Esophagus muscularis mucosa (tissue), 4 donors: ENCODE measurements at places on chromosomes 6 and 20. TPM values are rescaled to one million over a fixed set of nuclear protein-coding genes. Genes with fewer than 3 reads are reported as not detected.

The KIF3B gene
- 25.1 TPM for total RNA-seq

The NR2E1 gene
- total RNA-seq, result not detected

The INSM1 gene
- total RNA-seq, result not detected

The ULBP1 gene
- not detected for total RNA-seq

DNA sequence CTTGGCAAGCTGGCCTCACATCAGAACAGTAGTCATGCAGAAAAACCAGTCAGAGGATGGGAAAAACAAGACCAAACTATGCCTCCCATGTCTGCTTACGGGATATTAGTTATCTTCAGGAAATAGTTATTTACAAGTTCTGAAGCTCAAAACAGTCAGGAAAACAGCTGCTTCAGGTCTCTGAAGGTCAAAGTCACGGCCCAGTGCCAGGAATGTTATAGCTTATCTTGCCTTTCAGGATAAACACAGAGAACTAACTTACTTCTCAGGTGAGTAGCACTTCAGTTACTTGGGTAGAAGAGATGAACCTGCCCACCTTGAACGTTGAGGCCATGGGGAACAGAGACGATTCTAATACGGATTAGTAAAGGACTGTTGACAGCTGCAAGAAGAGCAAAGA lies 310.7 kb downstream of the KIF16B start:
- H3K27me3 ChIP-seq, result no peaks in the 10 kb centered on the region
- no peak overlapping the region for H3K27ac ChIP-seq
- DNase-seq, result no peak
- no peaks in the 10 kb centered on the region for H3K4me1 ChIP-seq
- H3K36me3 ChIP-seq, result no peaks in the 10 kb centered on the region
- no peak overlapping the region for H3K4me3 ChIP-seq

DNA sequence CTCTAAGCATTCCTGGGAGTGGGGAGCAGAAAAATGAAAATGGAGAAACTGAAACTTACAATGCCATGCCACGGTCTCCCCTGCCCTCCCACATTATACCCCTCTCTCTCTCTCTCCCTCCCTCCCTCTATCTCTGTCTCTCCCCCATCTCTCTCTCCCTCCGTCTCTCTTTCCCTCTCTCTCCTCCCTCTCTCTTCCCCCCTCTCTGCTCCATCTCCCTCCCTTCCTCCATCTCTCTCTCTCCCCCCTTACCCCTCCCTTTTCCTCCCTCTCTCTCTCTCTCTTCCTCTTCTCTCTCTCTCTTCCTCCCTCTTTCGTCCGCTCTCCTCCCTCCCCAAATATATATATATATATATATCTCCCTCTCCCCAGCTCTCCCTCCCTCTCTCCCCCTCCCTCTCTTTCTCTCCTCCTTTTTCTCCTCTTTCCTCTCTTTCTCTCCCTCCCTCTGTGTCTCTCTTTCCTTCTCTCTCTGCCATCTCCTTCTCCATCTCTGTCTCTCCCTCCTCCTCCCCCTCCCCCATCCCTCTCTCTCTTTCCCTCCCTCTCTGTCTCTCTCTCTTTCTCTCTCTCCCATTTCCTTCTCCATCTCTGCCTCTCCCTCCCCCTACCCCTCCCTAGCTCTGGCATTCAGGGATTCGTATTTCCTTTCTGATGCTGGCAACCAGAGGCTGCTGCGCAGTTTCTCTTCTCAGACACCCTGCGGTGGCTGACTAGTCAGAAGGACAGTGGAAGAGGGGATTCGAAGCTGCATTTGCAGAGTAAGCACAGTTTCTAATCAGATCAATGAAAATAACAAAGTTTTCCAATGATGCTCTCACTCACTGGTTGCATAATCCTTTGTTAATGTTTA lies 13.9 kb upstream of the VAPB start:
- no peak overlapping the region for H3K4me3 ChIP-seq
- H3K4me1 ChIP-seq, result no peaks in the 10 kb centered on the region
- no peaks in the 10 kb centered on the region for H3K36me3 ChIP-seq
- no peak for DNase-seq
- H3K27me3 ChIP-seq, result peaks cover 21% of the 10 kb centered on the region

DNA sequence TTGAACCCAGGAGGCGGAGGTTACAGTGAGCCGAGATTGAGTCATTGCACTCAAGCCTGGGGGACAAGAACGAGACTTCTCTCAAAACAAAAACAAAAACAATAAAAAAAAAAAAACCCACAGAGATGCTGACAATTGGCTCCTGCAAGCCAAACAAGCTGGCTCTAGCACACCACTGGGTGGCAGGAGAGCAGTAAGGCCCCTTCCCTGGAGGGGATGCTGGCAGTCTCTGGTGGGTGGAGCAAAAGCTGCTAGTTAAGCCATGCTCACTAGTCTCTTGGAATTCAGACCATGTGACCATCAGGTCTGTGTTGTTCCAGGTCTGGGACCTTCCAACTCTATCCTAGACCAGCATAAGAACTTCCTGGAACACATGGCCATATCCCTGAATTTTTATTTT lies 18.9 kb upstream of the DSN1 start:
- no peak for DNase-seq
- H3K27me3 ChIP-seq, result no peaks in the 10 kb centered on the region
- peaks cover 13% of the 10 kb centered on the region for H3K4me1 ChIP-seq
- no peak overlapping the region for H3K4me3 ChIP-seq
- H3K27ac ChIP-seq, result no peak overlapping the region

GRCh38 chr6:163835439-163836171 lies 421.1 kb downstream of the QKI start:
- peak; percentile 55 for DNase-seq
- H3K27ac ChIP-seq, result no peak overlapping the region
- no peaks in the 10 kb centered on the region for H3K4me1 ChIP-seq
- no peaks in the 10 kb centered on the region for H3K27me3 ChIP-seq
- H3K36me3 ChIP-seq, result no peaks in the 10 kb centered on the region
- H3K4me3 ChIP-seq, result no peak overlapping the region

- H3K4me3 ChIP-seq, result no peak overlapping the region
- H3K27me3 ChIP-seq, result no peaks in the 10 kb centered on the region
- H3K36me3 ChIP-seq, result no peaks in the 10 kb centered on the region
- no peak overlapping the region for H3K27ac ChIP-seq
These were observed 472.9 kb upstream of the ZNF337 start for GRCh38 chr20:26169506-26169905.

GRCh38 chr6:122248844-122249243 lies 150.6 kb upstream of the HSF2 start:
- H3K36me3 ChIP-seq, result no peaks in the 10 kb centered on the region
- H3K27ac ChIP-seq, result no peak overlapping the region
- H3K4me3 ChIP-seq, result no peak overlapping the region
- H3K27me3 ChIP-seq, result no peaks in the 10 kb centered on the region

DNA sequence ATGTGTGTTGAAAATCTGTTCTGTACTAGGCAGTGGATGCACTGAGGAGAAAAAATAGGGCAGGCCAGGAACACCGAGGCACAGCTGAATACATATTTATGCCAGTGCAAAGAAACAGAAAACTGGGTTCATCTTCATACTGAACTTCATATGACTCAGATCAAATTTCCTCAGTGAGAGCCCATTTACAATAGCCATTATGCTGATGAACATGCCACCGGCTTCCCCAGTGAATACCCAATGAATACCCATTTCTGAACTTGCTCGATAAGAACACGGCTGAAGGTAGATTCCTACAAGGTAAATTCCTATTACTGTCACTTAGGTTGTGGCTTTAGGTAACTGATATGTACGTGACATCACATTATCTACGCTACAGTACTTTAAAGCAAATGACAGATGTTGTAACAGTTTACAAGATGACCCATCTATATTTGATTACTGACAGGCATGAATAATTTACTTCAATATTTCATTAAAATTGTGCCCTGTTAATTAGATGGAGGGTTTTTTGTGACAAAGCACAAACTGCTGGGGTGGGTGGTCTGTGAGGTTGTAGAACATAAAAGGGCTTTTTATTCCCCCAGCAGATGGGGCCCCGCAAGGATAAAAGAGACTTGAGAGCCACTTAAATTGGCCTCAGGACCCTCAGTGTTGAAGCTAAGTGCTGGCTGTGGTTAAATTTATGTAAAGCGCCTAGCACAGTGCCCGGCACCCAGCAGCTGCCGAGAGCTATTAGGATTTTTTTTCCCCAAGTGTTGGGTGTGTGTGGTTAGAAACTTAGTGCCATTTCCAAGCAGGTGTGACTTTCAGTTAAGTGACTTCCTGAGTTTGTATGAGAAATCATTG lies 264.5 kb downstream of the CD83 start:
- no peaks in the 10 kb centered on the region for H3K27me3 ChIP-seq
- no peak overlapping the region for H3K27ac ChIP-seq
- H3K36me3 ChIP-seq, result no peaks in the 10 kb centered on the region
- no peak for DNase-seq
- no peak overlapping the region for H3K4me3 ChIP-seq
- no peaks in the 10 kb centered on the region for H3K4me1 ChIP-seq

DNA sequence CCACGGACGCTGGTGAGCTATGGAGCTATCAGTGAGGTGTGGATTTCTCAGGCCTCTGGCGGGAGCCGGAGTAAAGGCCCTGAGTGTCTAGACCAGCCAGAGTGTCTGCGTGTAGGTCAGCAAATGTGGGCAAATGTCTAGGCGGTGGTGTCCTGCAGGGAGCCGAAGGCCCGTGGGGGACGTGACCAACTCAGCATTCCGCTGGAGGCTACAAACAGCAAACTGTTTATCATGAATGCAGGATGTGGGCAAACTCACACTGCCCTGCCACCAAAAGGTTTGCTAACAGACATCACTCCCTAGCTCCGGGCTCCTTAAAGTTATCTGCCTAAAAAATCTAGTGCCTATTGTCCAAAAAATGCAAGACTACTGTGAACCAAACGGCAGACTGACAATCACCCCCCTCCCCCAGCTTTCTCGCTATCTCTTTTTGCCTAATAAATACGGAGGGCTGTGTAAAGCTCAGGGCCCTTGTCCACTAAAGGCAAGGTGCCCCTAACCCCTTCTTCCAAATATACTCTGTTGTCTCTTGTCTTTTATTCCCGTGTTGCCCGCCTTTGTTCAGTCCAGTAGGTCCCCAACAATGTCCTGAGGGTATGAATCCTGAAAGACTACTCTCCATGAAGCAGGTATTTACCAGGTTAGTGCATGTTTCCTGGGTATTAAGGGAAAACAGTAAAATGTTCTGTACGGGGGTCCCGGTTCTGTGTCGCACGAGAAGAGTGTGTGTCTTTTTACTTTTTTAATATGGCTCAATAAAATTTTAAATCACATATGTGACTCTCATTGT lies 29.0 kb upstream of the AFDN start:
- no peak overlapping the region for H3K27ac ChIP-seq
- peaks cover 3% of the 10 kb centered on the region for H3K27me3 ChIP-seq
- H3K36me3 ChIP-seq, result no peaks in the 10 kb centered on the region
- no peak overlapping the region for H3K4me3 ChIP-seq

GRCh38 chr6:151147118-151147832 lies 92.5 kb upstream of the AKAP12 start:
- no peak overlapping the region for H3K27ac ChIP-seq
- no peaks in the 10 kb centered on the region for H3K4me1 ChIP-seq
- no peak for DNase-seq
- no peak overlapping the region for H3K4me3 ChIP-seq

DNA sequence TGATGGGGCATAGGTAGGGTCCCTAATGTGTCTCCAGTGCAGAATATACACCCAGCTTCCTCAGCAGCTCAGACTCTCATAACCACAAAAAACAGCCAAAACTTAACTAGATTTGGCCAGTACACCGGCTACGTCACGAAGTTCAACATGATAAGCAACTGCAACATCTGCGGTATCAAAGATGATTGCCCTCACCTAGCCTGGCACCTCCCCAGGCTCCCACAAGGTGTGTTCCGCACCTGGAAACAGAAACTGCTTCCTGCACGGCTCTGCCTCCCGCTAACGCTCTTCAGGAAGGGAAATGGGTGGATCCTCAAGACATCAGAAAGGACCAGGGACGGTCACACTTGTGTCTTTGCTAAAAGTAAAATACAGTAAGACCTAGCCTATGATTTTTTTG lies 9.5 kb downstream of the TXNDC5 start:
- H3K27me3 ChIP-seq, result no peaks in the 10 kb centered on the region
- H3K27ac ChIP-seq, result no peak overlapping the region
- H3K4me1 ChIP-seq, result peaks cover 3% of the 10 kb centered on the region

DNA sequence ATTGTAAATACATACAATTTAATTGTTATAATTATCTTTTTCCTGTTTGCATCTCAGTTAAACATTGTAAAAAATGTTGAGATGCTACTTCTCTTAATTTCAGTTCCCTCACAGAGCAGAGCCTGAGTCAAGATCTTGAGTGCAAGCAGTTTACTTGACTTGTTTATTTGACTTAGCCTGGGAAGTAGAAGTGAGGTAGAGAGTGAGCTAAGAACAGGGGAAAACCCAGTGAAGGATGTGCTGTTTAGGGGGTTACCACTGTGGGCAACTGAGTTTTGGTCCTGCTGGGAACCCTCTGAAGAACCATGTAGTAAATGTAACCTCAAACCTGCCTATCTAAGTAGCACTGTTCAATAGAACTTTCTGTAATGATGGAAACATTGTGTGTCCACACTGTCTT lies 495.2 kb upstream of the FLRT3 start:
- no peaks in the 10 kb centered on the region for H3K36me3 ChIP-seq
- no peak for DNase-seq
- H3K27ac ChIP-seq, result no peak overlapping the region
- no peaks in the 10 kb centered on the region for H3K27me3 ChIP-seq
- H3K4me1 ChIP-seq, result no peaks in the 10 kb centered on the region

- no peak for DNase-seq
- H3K4me3 ChIP-seq, result no peak overlapping the region
- H3K27me3 ChIP-seq, result no peaks in the 10 kb centered on the region
- H3K36me3 ChIP-seq, result no peaks in the 10 kb centered on the region
- H3K4me1 ChIP-seq, result no peaks in the 10 kb centered on the region
- H3K27ac ChIP-seq, result no peak overlapping the region
These were observed 296.8 kb downstream of the PREX1 start for GRCh38 chr20:48530957-48531356.

DNA sequence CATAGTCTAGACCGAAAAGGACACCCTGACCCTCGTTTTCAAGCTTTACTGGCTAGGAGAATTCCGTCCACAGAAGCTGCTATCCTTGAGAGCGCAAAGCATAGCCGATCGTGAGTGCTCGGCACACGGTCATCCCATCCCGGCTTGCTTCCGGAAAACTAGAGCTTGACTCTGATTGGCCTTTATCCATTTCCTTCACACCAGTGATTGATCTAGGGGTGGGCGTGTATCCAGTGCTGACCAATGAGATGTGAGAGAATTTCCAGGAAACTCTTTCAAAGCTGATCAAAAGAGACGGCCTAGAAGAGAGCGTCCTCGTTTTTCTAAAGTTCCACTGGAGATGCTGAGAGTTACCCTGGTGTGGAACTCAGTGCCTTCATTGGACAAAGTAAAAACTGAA lies 41.0 kb upstream of the NFATC2 start:
- no peak overlapping the region for H3K4me3 ChIP-seq
- no peak overlapping the region for H3K27ac ChIP-seq
- no peaks in the 10 kb centered on the region for H3K4me1 ChIP-seq
- no peaks in the 10 kb centered on the region for H3K36me3 ChIP-seq
- DNase-seq, result no peak
- no peaks in the 10 kb centered on the region for H3K27me3 ChIP-seq

GRCh38 chr6:41639809-41640371 lies 1.6 kb downstream of the MDFI start:
- peaks cover 35% of the 10 kb centered on the region for H3K4me1 ChIP-seq
- H3K27me3 ChIP-seq, result peaks cover 25% of the 10 kb centered on the region
- H3K4me3 ChIP-seq, result no peak overlapping the region
